ENCODE measurements at places on chromosomes 3 and 15.

GRCh38 chr3:181872887-181873286 lies 161.2 kb downstream of the SOX2 start:
- DNase-seq: no peak

GRCh38 chr3:132570016-132570415 lies 27.1 kb upstream of the ACKR4 start:
- no peak for DNase-seq

GRCh38 chr3:8328967-8329366 lies 172.7 kb upstream of the LMCD1 start:
- no peak for DNase-seq

DNA sequence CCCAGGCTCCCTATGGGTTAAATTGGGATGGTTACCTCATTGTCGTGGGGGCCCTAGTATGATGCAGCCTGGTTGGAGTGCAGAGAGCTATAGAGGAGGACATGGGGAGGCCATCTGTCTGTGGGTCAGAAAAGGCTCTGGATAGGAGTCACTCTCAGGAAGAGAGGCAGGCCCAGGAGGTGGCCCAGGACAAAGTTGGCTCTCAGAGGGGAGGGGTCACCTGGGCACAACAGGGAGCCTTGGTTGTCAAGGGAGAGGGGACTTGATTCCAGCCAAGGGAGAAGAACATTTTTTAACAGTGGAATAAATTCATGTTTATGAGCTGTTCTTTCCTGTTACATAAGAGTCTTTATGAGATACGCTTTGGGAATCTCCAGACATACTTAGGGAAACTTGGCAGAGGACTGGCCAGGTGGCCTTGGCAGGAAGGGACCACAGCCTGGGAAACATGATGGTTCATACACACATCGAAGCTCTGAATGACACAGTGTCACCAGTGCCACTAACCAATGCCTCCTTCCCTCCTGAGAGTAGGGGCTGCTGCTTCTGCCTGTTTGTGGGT lies 27.5 kb upstream of the LCTL start:
- no peak for DNase-seq

GRCh38 chr3:173742491-173742890 lies 344.9 kb downstream of the NLGN1 start:
- no peak for DNase-seq

GRCh38 chr3:69651765-69652164 lies 87.5 kb upstream of the MITF start:
- no peak for DNase-seq

DNA sequence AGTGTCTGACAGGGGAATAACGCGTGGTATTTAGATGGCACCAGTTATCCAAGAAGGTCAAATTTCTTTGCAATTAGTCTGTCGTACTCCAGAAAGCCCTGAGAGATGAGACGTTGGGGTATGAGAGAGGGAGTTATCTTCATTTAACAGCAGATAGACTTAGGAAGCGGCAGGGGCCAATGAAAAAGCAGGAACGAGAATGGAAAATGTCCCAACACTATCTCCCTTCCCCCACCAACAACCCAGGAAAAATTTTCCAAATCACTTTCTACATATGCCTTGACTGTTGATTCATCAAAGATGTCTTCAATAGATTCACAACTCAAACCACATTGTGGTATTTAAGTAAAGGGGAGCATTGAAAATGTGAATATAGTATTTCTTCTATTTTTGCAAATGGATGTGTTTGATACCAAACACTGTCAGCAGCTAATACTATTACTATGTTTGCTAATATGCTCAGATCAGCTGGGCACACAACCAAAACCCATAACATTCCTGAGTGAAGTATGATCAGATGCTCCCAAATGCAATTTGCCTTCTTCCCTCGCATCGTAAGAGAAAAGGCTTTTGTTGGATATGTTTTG lies 13.3 kb upstream of the GREM1 start:
- no peak for DNase-seq

- DNase-seq: no peak
These were observed 101.8 kb downstream of the STT3B start for GRCh38 chr3:31634476-31634875.
